ENCODE measurements at places on chromosomes 3 and 15.
A peak's percentile ranks its signal among the peaks of the same experiment; 100 is the strongest.

GRCh38 chr3:179486806-179487205, 35.5 kb upstream of the GNB4 start:
- no peak for DNase-seq

DNA sequence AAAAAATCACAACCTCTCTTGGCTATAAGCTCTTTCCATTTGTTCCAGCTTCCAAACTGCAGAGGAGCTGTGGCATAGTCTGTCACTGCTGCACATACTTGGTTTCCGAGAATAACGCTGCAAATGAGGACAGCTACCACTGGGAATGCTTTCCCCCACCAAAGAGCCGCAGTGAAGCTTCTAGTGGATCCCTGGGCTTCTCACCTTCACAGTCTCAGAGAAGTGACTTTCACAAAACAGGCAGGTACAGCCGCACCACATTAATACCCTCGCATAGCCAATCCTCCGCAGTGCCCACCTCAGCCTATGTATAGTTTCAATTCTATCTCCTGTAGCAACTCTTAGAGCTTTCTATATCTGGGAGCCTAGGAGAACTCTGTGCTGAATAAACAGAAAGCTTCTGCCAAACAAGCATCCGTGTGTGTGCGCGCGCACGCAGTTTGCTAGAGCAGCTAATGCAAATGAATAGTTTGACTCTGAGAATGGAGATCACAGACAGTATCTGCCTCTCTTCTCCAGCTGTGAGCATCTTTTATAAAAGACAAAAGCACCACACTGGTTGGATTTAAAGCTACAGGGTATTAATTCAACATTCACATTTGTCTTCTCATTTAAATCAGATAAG, 81.9 kb upstream of the PLXND1 start:
- no peak for DNase-seq

- DNase-seq, result peak; percentile 28
Measured at GRCh38 chr3:43296565-43296964, 10.2 kb downstream of the SNRK start.

GRCh38 chr3:119990888-119991287, 103.4 kb downstream of the GSK3B start:
- DNase-seq, result no peak

GRCh38 chr15:87293031-87293430, 963.5 kb downstream of the NTRK3 start:
- DNase-seq, result no peak

- DNase-seq, result no peak
Measured at GRCh38 chr3:181596126-181596525, 115.6 kb upstream of the SOX2 start.

GRCh38 chr15:60835974-60836373, 357.0 kb upstream of the ICE2 start:
- no peak for DNase-seq
